ENCODE measurements at places on chromosomes 12 and 14.
A peak's percentile ranks its signal among the peaks of the same experiment; 100 is the strongest.

- DNase-seq = no peak
Observed at GRCh38 chr12:116637589-116638150, 78.5 kb downstream of the MAP1LC3B2 start.

DNA sequence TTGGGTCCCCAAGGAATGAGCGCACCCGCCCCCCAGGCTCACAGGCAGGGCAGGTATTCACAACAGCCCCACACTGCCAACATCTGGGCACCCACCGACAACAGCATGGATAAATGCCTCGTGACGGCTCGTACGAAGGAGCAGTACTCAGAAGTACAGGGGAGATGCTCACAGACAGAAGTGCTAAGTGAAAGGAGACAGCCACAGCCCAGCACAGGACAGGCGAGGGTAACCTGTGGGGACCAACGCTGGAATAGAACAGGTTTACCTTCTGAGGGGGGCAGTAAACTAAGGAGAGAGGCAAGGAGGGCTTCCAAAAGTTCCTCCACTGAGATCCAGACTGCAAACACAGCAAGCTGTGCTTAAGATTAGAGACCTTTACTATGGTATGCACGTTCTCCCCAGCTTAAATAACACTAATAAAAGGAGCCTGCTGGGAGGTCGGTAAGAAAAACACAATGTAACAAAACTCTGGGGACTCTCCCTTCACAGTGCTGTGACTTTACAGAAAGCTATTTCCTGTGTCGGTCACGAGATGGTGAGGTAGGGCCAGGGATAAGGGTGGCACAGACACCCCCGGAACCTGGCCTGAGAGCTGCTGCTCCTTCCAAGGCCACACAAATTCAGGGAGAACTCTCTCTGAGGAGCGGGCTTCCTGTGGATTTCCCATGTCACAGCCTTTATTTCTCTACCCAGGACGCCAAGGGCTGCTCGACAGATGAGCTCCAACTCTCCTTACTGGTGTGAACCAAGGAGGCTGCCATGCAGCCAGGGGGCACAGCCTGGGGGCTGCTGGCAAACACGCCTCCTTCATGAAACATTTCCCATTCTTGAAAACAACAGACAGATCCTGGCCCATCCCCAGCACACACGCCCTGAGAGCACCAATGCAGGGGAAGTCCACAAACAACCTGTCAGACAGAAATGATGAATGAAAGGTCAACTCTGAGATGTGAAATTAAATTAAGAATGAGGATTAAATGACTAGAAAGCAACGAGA lies 26.3 kb downstream of the SLC15A4 start:
- no peak for DNase-seq

GRCh38 chr14:91729756-91730155 lies 2.1 kb downstream of the CATSPERB start:
- no peak for DNase-seq

GRCh38 chr12:7327918-7328317 lies 24.0 kb downstream of the ACSM4 start:
- DNase-seq = no peak

DNA sequence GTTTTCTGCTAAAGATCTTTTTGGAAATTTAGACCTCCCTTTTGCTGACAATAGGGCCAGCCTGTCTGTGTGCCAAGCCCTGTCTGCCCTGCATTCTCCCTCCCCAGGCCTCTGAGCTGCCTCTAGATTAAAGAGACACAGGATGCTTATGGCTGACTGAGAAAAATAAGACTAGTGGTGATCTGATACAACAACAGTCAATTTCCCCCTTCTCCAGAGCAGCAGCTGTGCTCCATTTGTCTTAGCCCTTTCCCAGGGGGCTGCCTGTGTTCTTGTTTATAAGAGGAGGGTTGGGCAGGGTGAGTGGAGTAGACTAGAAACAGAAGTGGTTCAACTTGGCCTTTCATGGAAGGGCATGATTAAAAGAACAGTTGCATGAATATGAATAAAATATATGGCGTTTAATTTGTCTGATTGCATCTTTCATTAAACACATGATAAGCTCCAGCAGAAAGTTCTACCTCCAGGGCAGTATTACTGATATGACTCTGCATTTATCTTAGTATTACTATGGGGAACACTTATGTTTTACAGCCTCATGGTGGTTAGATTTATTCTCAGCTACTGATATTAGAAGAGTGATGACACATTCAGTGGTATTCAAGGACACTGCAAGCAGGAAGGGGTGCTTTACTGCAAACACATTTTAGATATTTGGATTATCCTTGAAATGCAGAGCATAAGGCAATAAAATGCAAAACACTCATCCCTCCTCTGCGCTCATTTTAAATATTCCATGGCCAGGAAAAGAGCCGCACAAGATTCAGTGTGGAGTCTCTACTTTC lies 150.2 kb upstream of the CLEC14A start:
- no peak for DNase-seq

GRCh38 chr14:80419345-80419744 lies 208.0 kb upstream of the DIO2 start:
- DNase-seq = no peak

GRCh38 chr12:88833641-88834116 lies 253.4 kb upstream of the KITLG start:
- DNase-seq = no peak

DNA sequence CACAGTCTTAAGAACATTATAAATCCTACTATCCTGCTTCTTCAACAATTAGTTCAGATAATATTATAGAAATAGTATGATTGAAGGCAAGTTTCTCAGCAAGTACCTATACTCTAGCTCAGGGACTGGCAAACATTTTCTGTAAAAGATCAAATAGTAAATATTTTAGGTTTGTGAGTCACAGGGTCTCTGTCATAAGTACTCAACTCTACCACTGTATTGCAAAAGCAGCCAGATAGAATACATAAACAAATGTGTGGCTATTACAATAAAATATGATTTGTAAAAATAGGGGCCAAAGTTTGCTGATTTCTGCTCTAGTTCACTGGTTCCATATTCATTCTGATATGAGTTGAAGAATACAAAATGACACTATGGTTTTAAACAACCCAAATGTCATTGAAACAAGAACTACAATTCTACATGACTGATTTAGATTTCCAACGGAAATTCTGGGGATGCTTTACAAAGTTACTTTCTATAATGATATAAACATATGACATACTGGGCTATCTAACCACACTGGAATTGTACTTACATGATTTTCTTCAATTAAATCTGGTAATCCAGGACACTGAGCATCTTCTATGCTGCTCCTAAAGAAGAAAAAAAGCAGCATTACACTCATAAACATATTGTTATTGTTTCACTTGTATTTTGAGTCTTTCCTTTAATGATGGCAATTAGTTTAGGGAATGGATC lies 23.2 kb downstream of the LGALS3 start:
- no peak for DNase-seq

- no peak for DNase-seq
Observed at GRCh38 chr12:46562625-46563225, 190.2 kb upstream of the SLC38A2 start.

DNA sequence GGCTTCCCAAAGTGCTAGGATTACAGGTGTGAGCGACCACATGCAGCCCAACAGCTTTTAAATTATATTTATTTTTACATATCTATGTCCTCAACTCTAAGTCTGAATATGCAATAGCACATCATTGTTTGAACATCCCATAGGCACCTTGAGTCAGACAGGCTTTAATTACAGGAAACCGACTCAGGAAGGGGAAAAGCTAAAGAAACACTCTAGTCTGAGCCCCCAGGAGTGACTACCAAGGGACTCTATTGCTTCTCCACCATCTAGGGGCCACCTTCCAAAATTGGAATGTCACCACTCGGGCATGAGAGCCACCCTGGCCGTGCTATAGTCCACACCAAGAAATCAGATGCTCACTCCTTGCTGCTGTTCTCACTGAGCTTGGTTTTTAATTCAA lies 14.0 kb upstream of the MFAP5 start:
- no peak for DNase-seq

- no peak for DNase-seq
Observed at GRCh38 chr12:97493731-97494130, 31.1 kb downstream of the RMST start.

GRCh38 chr14:104801520-104802393 lies 856 bp downstream of the ZBTB42 start:
- DNase-seq = no peak

GRCh38 chr14:93522221-93522620 lies 91.5 kb downstream of the UNC79 start:
- DNase-seq = no peak

GRCh38 chr12:115060477-115061168 lies 376.6 kb upstream of the TBX3 start:
- DNase-seq = no peak

DNA sequence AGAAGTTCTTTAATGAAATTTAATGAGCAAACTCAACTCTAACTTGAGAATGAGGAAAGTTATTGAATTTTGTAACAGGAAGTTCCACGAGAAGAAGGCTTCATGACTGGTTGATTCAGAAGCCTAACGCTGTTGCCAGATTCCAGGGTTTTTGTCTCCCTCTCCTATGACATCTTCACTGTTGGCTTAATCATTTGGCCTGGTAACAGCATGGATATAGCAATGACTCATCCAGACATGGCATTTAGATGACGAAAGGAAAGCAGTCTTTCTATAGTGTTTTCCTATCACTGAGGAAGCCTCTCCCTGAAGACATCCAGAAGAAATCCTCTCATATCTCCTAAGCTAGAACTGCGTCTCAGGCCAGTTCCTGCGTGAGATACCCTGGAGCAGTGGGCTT lies 9.4 kb upstream of the KCNA1 start:
- DNase-seq = no peak

DNA sequence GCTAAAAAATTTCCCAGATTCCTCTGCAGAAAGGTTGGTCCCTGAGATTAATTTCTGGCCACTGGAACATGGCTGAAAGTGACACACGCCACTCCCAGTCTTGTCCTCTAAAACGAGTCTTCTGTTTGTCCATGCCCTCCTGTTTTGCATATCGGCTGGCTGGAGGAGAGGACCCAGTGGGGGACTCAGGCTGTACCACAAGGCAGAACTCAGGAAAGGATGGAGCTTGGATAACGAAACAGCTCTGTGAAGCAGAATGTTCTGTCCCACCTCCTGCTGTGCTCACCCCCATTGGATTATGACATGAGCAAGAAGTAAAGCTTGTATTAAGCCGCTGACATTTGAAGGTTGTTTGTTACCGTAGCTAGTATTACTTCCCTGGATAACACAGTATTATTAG lies 856.2 kb downstream of the BCL11B start:
- DNase-seq = no peak

DNA sequence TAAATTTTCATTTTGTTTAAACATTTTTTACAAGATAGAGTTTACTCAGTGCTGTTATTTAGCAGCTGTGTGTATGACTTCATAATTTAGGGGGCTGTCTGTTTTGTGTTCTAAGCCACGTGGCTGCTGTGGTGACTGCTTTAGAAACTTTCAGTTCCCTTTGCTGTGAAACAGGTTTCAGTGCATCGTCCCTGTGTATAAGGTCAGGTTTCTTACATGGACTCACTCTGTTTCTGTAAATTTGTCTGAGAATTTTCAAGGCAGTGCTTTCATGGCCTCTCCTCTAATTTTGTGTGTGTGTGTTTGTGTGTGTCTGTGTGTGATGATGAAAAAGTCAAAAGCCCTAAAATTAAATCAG lies 32.4 kb downstream of the BICD1 start:
- DNase-seq = no peak

- DNase-seq = no peak
Observed at GRCh38 chr12:59927032-59927431, 331.2 kb downstream of the SLC16A7 start.

DNA sequence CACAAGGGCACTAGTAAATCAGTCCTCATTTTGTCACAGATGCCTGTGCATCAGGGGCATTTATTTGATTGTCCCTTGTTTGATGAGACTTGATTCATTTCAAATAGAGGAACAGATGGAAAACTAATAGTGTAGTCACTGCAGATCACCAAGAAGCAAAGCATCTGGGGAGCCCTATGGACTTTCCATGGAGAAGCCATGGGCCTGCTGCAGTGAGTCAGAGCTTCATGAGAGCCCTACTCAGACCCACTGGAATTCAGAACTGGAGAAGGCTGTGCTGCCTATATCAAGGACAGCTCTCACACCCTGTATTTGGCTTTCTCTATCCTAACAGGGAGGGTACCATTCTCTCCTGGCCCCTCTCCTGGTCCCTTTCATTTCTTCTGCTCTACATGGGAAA lies 126.2 kb downstream of the GRIP1 start:
- no peak for DNase-seq

DNA sequence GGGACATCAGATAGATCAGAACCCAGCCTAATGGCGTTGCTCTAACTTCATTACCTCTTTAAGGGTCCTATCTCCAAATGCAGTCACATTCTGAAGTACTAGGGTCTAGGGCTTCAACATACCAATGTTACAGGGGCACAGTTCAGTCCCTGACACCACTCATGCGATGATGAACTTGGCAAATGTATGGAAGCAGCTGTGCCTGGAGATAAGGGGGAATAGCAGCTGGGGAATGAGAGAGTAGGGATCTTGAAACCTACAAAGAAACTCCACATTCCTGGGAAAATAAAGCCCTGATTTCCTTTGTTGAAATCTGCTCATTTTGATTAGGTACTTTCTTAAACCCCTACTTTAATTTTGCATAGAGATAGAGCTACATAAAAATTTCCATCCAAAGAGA lies 20.5 kb upstream of the TMCC3 start:
- DNase-seq = no peak

- DNase-seq = no peak
Observed at GRCh38 chr12:57793920-57794319, 11.3 kb downstream of the TSFM start.

GRCh38 chr14:52073251-52073650 lies 4.4 kb upstream of the NID2 start:
- no peak for DNase-seq

DNA sequence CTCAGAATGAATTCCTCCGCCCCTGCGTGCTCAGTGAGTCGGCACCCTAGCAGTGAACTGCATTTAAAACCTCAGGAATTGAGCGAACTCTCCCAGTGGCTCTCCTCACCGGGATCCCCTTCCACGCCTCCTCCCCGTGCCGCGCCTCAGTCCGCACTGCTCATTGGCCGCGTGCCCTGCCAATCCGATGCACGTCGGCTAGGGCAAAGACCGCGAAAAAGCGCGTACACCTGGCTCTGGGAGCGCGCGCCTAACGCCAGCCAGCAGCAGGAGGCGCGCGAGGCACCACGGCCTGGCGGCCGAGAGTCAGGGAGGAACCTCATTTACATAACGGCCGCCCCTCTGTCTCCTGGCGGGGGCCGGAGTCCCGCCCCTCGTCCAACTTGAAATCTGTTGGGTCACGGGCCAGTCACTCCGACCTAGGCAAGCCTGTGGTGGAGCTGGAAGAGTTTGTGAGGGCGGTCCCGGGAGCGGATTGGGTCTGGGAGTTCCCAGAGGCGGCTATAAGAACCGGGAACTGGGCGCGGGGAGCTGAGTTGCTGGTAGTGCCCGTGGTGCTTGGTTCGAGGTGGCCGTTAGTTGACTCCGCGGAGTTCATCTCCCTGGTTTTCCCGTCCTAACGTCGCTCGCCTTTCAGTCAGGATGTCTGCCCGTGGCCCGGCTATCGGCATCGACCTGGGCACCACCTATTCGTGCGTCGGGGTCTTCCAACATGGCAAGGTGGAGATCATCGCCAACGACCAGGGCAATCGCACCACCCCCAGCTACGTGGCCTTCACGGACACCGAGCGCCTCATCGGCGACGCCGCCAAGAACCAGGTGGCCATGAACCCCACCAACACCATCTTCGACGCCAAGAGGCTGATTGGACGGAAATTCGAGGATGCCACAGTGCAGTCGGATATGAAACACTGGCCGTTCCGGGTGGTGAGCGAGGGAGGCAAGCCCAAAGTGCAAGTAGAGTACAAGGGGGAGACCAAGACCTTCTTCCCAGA lies at the start of gene HSPA2:
Gene HSPA2, plus strand, starts transcription at position 534 of the 995 bp plus-strand sequence. Its CDS starts 109 bp downstream, at position 643.
- DNase-seq = peak; percentile 99

GRCh38 chr12:89693639-89694202 lies 14.9 kb downstream of the ATP2B1 start:
- no peak for DNase-seq

- peak; percentile 83 for DNase-seq
Observed at GRCh38 chr14:77641534-77642341, 25.3 kb upstream of the SPTLC2 start.

Measured in left ventricle myocardium inferior (tissue), 1 donor.